Cardiac muscle cell (in vitro differentiated cells and primary cell): ENCODE measurements at places on chromosomes 16 and 17.

- no peak for DNase-seq
- H3K4me3 ChIP-seq, result no peak overlapping the region
- H3K4me1 ChIP-seq, result no peaks in the 10 kb centered on the region
- no peak overlapping the region for H3K27ac ChIP-seq
Observed at GRCh38 chr16:77657016-77657415, 65.3 kb upstream of the NUDT7 start.

- no peaks in the 10 kb centered on the region for H3K4me1 ChIP-seq
- no peaks in the 10 kb centered on the region for H3K27me3 ChIP-seq
- peak; percentile 68 for DNase-seq
- no peak overlapping the region for H3K4me3 ChIP-seq
- H3K27ac ChIP-seq, result no peak overlapping the region
- H3K36me3 ChIP-seq, result no peaks in the 10 kb centered on the region
Observed at GRCh38 chr16:7268182-7268581, 64.5 kb upstream of the RBFOX1 start.

GRCh38 chr17:43769426-43769825 lies 9.4 kb downstream of the DUSP3 start:
- no peak overlapping the region for H3K27ac ChIP-seq
- H3K36me3 ChIP-seq, result peaks cover 23% of the 10 kb centered on the region
- DNase-seq, result no peak

DNA sequence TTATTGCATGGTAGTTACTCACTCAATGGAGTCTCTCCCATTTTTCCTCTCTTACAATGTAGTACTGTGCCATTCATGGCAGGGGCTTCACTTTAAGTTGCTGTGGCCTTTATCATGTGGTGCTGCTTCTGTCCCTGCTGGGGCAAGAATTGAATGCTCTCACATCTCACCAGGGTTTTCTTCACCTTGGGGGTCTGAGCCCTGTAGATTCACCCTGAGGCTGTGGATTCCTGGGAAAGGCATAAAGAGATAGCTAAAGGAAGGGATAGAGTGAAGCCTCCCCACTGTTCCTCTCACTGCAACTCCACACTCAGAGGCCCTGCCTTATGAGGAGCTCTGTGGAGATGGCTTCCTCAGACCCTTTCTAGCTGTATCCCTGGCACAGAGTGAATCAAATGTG lies 178.5 kb upstream of the GOT2 start:
- H3K4me1 ChIP-seq, result peaks cover 10% of the 10 kb centered on the region
- H3K27ac ChIP-seq, result no peak overlapping the region
- no peak for DNase-seq
- no peaks in the 10 kb centered on the region for H3K27me3 ChIP-seq
- H3K4me3 ChIP-seq, result no peak overlapping the region

DNA sequence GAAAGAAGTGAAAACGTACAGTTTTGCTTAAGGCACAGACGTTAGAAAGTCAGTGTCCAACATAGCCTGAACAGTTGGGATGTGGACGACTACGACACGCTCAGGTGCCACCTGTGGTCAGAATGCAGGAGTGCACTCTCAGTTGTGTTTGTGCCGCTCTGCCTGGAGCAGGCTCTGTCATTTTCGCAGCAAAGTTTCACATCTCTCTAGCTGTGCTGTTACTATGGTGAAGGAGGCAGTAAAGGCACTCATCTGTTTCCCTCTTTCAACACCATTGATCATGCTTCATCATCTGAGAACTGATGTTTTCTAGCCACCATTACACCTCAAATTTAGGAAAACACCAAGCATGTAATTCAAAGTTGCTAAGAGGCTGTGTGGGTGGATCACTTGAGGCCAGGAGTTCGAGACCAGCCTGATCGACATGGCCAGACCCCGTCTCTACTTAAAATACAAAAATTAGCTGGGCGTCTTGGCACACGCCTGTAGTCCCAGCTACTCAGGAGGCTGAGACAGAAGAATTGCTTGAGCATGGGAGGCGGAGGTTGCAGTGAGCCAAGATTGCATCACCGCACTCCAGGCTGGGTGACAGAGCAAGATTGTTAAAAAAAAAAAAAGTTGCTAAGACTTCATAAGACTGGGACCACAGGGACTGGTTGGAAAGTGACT lies 44.9 kb upstream of the DNAJA2 start:
- no peaks in the 10 kb centered on the region for H3K4me1 ChIP-seq
- no peaks in the 10 kb centered on the region for H3K36me3 ChIP-seq
- no peaks in the 10 kb centered on the region for H3K27me3 ChIP-seq
- DNase-seq, result peak; percentile 18
- no peak overlapping the region for H3K4me3 ChIP-seq
- no peak overlapping the region for H3K27ac ChIP-seq

GRCh38 chr16:85991856-85992255 lies 92.9 kb downstream of the IRF8 start:
- no peak for DNase-seq
- no peak overlapping the region for H3K4me3 ChIP-seq
- no peak overlapping the region for H3K27ac ChIP-seq
- peaks cover 7% of the 10 kb centered on the region for H3K4me1 ChIP-seq
- no peaks in the 10 kb centered on the region for H3K36me3 ChIP-seq
- peaks cover 6% of the 10 kb centered on the region for H3K27me3 ChIP-seq

- H3K27ac ChIP-seq, result no peak overlapping the region
- peaks cover 12% of the 10 kb centered on the region for H3K27me3 ChIP-seq
Observed at GRCh38 chr17:34530918-34531317, 48.5 kb upstream of the TMEM132E start.

GRCh38 chr17:9537177-9537776 lies 38.3 kb downstream of the STX8 start:
- no peak for DNase-seq
- no peaks in the 10 kb centered on the region for H3K4me1 ChIP-seq
- no peaks in the 10 kb centered on the region for H3K27me3 ChIP-seq

DNA sequence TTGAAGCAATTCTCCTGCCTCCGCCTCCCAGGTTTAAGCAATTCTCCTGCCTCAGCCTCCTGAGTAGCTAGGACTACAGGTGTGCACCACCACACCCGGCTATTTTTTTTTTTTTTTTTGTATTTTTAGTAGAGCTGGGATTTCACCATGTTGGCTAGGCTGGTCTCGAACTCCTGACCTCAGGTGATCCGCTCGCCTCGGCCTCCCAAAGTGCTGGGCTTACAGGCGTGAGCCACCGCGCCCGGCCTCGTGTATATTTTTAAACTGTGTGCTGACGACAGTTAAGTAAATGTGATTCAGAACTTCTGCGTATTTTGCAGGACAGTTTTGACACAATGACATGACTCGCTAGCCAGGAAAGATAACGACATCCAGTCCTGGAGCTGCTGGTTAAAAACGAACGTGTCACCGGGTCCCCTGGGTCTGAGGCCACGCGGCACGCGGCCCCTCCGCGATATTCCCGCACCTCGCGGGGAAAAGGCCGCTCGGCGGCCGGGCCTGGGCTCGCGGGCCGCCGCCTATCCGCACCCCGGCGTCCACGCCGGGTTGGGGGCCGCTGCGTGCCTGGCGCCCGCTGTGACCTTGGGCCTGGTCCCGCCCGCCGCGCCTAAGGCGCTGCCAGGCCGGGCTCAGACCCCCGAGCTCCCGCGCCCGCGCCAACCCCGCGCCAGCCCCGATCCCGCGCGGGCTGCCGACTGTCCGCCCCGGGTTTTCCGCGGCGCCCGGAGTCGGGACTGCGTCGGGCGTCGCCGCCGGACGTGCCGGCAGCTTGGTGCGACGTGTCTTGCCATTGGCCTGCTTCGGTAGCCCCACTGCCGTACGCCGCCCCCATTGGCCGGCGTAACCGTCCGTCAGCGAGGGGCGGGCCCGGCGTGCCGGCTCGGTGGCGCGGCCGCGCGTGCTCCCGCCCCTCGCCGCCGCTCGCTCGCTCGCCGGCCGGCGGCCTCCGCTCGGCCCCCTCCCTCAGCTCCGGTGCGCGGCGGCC lies at the start of gene FOXK2:
FOXK2 (plus strand) TSS at position 907 of the 985 bp plus-strand sequence. CDS start 157 bp downstream, outside the sequence.
- peak within 1 kb of the TSS; percentile 93 for H3K4me3 ChIP-seq
- H3K27me3 ChIP-seq, result no peaks in the 10 kb centered on the region
- H3K36me3 ChIP-seq, result no peaks in the 10 kb centered on the region
- no peaks in the 10 kb centered on the region for H3K4me1 ChIP-seq

DNA sequence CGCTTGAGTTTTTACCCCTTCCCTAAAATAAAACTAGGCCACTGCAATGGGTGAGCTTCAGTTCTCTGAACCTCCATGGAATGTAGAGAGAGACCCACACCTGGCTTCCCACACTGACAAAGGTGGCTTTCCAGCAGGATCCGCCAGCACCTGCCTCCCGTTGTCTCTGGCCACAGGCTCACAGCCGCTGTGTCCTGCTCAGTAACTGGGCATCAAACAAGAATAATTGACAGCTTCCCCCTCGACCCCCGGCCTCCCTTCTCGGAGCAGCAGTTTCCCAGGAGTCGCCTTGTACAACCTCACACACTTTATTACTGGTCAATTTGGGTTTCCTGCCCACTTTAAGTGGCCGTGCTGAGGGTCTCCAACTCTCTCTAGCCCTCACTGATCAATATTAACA lies 586.1 kb upstream of the PSMD7 start:
- H3K27ac ChIP-seq, result no peak overlapping the region
- H3K4me1 ChIP-seq, result no peaks in the 10 kb centered on the region
- H3K27me3 ChIP-seq, result no peaks in the 10 kb centered on the region
- no peak for DNase-seq
- H3K36me3 ChIP-seq, result no peaks in the 10 kb centered on the region

DNA sequence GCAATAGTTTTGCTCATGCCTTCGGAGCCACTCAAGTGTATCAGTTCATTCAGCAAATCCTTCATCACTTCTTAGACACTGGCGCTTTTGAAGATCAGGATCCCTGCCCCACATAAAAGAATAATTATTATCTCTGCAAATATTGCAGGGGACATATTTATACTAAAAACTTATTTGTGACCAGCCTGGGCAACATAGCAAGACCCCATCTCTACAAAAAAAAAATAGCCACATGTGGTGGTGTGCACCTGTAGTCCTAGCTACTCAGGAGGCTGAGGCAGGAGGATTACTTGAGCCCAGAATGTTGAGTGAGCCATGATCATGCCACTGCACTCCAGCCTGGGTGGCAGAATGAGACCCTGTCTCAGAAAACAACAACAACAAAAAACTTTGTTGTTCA lies 1.7 kb upstream of the APPBP2 start:
- H3K4me3 ChIP-seq, result no peak overlapping the region
- H3K4me1 ChIP-seq, result peaks cover 10% of the 10 kb centered on the region
- H3K36me3 ChIP-seq, result no peaks in the 10 kb centered on the region
- H3K27ac ChIP-seq, result no peak overlapping the region

- peak; percentile 72 for DNase-seq
- H3K4me1 ChIP-seq, result no peaks in the 10 kb centered on the region
- no peak overlapping the region for H3K27ac ChIP-seq
- peaks cover 7% of the 10 kb centered on the region for H3K27me3 ChIP-seq
- H3K36me3 ChIP-seq, result no peaks in the 10 kb centered on the region
Observed at GRCh38 chr17:35312790-35313711, 60.4 kb downstream of the SLFN11 start.

DNA sequence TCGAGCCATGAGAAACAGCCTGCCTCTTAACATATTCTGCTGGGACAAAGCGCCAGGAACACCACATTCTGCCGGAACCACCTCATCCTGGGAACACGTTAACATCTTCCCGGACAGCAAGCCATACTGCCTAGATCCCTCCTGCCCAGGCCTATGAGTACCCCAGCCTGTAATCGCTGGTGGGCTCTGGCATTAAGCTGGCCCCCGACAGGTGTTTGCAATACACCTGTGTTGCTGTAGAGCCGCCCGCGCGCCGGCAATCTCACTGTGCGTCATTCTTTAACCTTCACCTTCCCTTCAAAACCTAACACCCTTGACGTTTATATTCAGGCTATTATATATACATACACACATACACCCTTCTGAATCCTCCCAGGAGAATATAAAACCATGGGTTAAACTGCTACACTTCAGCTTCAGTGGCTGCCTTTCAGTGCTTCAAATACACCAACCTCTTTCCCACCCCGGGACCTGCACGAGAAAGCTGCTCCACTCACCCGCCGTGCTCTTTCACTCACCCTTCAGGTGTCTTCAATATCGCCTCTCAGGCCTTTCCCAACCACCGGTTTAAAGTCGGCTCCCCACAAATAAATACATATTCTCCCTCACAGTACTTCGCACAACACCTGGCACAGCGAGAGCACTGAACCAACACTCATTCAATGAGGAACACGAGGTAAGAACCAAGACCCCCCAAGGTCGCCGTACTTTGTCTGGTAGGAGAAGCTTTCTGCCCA lies 1.0 kb upstream of the ENDOV start:
- no peaks in the 10 kb centered on the region for H3K36me3 ChIP-seq
- no peak for DNase-seq
- H3K4me1 ChIP-seq, result peaks cover 2% of the 10 kb centered on the region
- peak overlapping the region; percentile 62 for H3K4me3 ChIP-seq
- H3K27me3 ChIP-seq, result peaks cover 31% of the 10 kb centered on the region

DNA sequence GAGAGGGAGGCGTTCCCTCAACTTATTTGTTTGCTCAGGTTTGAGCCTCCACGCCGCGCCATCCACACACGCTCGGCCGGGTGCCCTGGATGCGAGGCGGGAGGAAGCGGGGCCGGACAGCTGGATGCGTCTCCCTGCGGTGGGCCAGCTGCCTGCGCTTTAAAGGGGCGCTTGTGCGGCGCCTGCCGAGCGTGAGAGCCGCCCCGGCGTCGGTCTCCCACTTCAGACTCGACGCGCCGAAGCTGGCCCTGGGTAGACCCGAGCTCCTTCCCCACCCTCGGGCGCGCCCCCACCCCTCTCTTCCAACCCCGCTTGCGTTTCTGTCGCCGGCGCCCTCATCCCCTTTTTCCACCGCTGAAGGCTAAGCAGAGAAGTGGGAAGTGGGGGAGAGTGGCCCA lies 527 bp upstream of the CHAD start:
- H3K27me3 ChIP-seq, result peaks cover 21% of the 10 kb centered on the region
- no peak overlapping the region for H3K27ac ChIP-seq
- no peaks in the 10 kb centered on the region for H3K4me1 ChIP-seq
- H3K4me3 ChIP-seq, result no peak overlapping the region
- H3K36me3 ChIP-seq, result peaks cover 12% of the 10 kb centered on the region

GRCh38 chr17:28368306-28368831 lies 1.7 kb downstream of the VTN start:
- peaks cover 13% of the 10 kb centered on the region for H3K27me3 ChIP-seq
- no peak for DNase-seq
- no peak overlapping the region for H3K4me3 ChIP-seq
- peaks cover 3% of the 10 kb centered on the region for H3K36me3 ChIP-seq
- H3K4me1 ChIP-seq, result peaks cover 12% of the 10 kb centered on the region

DNA sequence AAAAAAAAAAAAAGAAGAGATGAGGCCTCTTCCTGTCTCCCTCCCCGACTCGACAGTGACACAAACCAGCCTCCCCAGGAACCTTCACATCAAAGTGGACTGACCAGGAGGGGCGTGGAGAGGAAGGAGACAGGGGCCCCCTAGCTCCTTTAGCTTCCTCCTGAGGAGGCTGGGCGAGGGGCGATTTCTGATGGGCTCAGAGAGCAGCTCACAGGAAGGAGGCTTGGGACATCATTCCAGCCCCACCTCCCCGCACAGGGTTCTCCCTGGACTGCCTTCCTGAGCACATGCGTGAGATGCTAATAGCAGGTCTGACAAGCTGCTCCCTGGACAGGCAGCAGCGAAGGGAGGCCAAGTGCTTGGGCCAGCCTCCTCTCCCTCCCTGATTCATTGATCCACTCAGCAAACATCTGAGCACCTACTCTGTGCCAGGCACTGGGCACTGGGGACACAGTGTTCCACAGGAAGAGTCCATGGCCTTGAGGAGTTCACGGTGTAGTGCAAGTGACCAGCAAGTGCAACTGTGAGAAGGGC lies 14.4 kb upstream of the DOK4 start:
- peaks cover 55% of the 10 kb centered on the region for H3K4me1 ChIP-seq
- no peaks in the 10 kb centered on the region for H3K27me3 ChIP-seq
- peak overlapping the region; percentile 97 for H3K27ac ChIP-seq
- DNase-seq, result peak; percentile 92
- no peaks in the 10 kb centered on the region for H3K36me3 ChIP-seq
